Kidney (tissue), 22 donors: ENCODE measurements at places on chromosomes 5 and 9. TPM values are rescaled to one million over a fixed set of nuclear protein-coding genes. Genes with fewer than 3 reads are reported as not detected.

DNA sequence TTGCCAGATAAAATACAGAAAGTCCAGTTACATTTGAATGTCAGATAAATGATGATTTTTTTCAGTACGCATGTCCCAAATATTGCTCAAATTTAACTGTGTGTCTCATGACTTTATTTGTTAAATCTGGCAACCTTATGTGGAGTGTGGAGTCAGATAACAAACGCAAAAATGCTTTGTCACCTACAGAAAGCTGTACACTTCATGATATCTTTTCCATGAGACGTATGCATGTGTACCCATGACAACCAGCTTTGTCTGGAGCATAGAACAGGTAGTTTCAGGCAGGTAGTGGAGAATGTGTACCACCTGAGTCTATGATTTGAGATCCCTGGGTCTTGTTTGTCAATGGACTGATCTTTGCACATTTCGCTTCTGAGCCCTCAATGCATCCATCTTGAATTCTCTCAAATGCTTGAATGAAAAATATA lies 105.5 kb upstream of the CPEB4 start:
- DNase-seq: no peak

Gene TAF1L
- not detected for total RNA-seq

GRCh38 chr9:109452761-109453160 lies 45.3 kb downstream of the PTPN3 start:
- no peak for DNase-seq

DNA sequence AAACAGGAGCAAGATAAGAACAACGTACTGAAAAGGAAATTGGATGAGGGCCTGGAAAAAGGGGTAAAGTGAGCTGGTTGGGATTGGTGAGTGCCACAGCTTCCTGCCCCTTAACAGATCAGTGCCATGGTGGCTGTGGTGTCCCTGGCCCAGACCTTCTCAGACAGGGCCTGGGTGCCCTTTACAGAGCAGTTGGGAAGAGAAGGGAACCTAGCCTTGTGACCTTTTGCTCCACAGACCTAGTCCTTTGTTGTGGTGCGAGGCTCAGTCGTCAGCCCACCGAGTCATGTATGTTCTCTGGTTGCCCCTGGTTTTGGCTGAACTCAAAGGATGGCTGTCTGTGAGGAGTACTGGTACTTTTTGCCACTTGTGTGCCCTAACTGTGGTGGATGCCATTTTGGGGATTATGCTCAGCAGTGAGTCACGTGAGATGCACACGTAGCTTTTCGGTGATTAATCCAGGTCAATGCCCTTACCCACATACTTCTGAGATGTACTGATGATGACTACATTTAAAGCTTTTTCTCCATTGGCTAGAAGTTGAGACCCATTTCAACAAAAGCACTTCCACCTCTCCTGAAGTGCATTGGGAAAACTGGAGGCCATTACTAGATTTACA lies 48.4 kb downstream of the EXOSC2 start:
- no peak for DNase-seq

DNA sequence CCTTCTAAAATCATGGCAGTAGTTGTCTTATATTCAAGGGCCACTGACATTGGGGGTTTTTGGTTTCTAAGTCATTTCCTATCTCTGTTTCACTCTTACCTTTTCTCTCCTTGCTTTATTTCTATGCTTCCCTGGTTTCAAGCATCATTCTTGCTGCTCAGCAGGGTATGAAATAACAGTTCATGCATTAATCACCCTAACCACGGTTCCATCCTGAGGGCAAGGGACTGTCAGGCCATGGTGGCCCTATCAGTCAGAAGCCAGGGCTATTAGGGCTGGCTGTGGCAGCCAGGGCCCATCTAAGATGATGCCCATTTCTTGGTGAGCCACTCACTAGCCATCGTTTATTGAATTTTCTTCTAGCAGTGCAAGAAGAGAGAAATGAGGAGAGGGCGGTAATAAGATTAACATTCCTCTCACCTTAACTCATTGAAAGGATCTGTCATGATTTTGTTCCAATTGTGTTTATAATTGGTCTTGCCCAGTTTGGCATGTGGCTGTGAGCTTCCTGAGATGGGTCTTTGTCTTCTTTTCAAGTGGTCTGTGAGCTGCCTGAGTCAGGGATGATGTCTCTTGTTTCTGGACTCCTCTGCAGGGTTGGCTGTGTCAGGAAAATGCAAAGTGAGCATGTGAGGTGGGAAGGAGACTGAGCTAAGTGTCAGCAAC lies 45.2 kb downstream of the CYSTM1 start:
- DNase-seq: peak; percentile 43

DNA sequence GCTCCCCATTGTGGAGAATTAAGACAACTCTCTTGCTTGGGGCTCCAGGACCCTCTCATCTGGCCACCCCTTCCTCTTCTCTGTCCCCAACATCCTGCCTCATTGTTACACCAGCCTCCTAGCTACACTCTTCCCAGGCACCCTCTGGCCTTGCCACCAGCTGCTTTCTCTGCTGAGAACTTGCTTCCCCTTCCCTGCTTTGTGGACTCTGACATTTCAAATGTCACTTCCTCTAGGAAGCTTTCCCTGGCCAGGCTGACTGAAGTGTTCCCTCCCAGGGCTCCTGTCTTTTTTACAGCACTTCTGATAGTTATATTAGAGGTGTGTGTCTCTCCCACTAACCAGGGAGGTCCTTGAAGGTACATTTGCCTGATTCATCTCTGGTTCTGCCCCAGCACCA lies 194.0 kb upstream of the KLF4 start:
- no peak for DNase-seq

DNA sequence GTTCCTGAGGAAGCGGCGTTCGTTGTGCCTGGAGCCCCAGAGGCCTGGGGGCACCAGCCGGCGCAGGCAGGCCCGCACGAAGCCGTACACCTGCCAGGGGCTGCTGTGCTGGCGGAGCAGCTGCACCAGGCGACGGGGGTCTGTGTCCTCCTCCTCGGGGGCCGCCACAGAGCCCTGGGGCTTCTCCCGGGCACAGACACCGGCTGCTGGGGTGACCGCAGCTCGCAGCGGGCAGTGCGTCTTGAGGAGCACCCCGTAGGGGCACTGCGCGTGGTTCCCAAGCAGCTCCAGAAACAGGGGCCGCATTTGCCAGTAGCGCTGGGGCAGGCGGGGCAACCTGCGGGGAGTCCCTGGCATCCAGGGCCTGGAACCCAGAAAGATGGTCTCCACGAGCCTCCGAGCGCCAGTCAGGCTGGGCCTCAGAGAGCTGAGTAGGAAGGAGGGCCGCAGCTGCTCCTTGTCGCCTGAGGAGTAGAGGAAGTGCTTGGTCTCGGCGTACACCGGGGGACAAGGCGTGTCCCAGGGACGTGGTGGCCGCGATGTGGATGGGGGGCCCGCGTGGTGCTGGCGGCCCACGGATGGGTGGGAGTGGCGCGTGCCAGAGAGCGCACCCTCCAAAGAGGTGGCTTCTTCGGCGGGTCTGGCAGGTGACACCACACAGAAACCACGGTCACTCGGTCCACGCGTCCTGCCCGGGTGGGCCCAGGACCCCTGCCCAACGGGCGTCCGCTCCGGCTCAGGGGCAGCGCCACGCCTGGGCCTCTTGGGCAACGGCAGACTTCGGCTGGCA lies 1.3 kb downstream of the TERT start:
- DNase-seq: peak; percentile 49

GRCh38 chr5:158123595-158123994 lies 264.6 kb upstream of the CLINT1 start:
- no peak for DNase-seq
